Trophoblast cell (in vitro differentiated cells and primary cell): ENCODE measurements at places on chromosomes 7 and 10.

- H3K27ac ChIP-seq: no peak overlapping the region
- no peaks in the 10 kb centered on the region for H3K27me3 ChIP-seq
- no peak for DNase-seq
These were observed 19.6 kb downstream of the AVPI1 start for GRCh38 chr10:97667463-97667862.

- no peak overlapping the region for H3K4me3 ChIP-seq
- peaks cover 2% of the 10 kb centered on the region for H3K27me3 ChIP-seq
- DNase-seq: peak; percentile 72
- no peaks in the 10 kb centered on the region for H3K4me1 ChIP-seq
- H3K27ac ChIP-seq: no peak overlapping the region
- H3K36me3 ChIP-seq: no peaks in the 10 kb centered on the region
These were observed 118.5 kb downstream of the GLRX3 start for GRCh38 chr10:130254662-130255061.

GRCh38 chr7:34596887-34597286 lies 61.1 kb upstream of the NPSR1 start:
- H3K27me3 ChIP-seq: no peaks in the 10 kb centered on the region
- no peaks in the 10 kb centered on the region for H3K36me3 ChIP-seq
- no peak overlapping the region for H3K27ac ChIP-seq
- peak; percentile 59 for DNase-seq

DNA sequence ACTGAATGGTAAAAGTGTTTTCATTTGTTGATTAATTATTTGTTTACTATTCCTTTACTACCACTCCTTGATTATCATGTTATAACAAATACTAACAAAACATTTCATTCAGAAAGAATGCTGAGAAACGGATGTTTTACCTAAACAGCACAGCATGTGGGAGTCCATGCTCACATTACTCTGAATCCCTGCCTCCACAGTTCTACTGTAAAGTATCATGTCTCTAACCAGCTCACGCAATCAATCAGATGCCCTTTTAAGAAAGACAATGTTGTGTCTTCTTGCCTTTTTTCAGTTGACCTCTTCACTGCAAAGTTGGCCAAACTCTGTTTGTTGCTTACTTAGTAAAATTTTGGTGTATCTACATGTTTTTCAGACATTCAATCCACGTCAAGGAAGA lies 232.5 kb upstream of the MDFIC start:
- H3K27me3 ChIP-seq: no peaks in the 10 kb centered on the region
- H3K36me3 ChIP-seq: no peaks in the 10 kb centered on the region
- DNase-seq: no peak

DNA sequence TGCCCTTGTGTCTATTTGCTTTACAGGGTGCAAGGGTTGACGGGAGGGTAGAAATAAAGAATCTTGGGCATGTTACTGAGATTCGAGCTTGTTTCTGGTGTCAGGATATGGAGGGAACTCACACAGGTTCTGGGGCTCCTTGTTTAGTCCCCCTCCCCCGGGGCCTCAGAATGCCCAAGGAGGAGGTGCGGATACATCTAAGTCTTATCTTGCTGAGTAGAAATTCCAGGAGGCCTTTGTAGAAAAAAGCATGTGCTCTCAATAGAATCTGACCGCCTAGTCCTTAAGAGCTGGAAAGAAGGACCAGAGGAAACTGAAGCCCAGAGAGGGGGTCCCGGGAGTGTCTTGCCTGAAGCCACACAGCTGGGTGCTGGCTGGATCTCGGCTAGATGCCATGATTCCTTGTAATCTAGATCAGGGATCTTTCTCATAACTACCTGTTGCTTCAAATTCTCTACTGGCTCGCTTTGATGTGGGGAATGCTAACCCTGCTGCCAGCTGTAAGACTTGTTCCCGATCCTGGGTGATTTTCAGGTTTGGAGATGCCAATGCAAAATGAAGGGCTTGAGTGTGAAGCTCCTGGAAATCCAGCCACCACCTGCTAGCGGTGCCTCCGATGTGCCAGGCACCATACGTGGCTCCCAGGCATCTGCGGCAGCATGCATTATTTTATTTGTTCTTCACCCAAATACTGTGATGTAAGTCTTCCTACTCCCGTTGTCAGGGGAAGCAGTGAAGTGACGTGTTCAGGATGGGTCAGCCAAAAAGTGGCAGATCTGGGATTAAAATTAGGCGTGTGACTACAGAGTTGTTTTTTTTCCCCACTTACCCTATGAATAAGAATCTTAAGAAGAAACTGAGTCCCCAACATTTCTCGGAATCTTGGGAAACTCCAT lies 226.0 kb downstream of the TCF7L2 start:
- peak overlapping the region; percentile 6 for H3K27ac ChIP-seq
- no peaks in the 10 kb centered on the region for H3K36me3 ChIP-seq
- H3K4me1 ChIP-seq: peaks cover 16% of the 10 kb centered on the region
- peak; percentile 76 for DNase-seq
- no peaks in the 10 kb centered on the region for H3K27me3 ChIP-seq

GRCh38 chr10:58704226-58704625 lies 191.6 kb downstream of the BICC1 start:
- no peaks in the 10 kb centered on the region for H3K4me1 ChIP-seq
- no peak overlapping the region for H3K27ac ChIP-seq
- H3K4me3 ChIP-seq: no peak overlapping the region
- DNase-seq: no peak
- H3K27me3 ChIP-seq: no peaks in the 10 kb centered on the region
- no peaks in the 10 kb centered on the region for H3K36me3 ChIP-seq

DNA sequence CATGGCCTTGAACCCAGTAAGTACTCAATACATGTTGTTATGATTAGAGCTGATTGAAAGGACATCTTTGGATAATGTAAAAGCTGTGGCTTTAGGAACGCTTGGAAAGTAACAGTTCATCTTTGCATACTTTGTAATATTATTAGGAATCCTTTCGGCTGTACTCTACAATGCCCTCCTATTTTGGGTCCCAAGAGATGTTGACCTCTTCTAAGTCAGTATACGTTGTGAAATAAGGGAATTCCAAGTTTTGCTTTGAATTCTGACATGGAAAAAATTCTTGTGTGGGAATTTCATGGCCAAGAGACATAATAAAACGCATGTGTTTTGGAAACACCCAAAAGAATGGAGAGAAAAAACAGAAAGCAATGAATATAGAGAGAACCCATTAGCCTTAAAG lies 7.7 kb downstream of the AGR3 start:
- H3K27me3 ChIP-seq: no peaks in the 10 kb centered on the region
- H3K36me3 ChIP-seq: no peaks in the 10 kb centered on the region
- H3K4me1 ChIP-seq: no peaks in the 10 kb centered on the region
- H3K4me3 ChIP-seq: no peak overlapping the region
- no peak for DNase-seq

DNA sequence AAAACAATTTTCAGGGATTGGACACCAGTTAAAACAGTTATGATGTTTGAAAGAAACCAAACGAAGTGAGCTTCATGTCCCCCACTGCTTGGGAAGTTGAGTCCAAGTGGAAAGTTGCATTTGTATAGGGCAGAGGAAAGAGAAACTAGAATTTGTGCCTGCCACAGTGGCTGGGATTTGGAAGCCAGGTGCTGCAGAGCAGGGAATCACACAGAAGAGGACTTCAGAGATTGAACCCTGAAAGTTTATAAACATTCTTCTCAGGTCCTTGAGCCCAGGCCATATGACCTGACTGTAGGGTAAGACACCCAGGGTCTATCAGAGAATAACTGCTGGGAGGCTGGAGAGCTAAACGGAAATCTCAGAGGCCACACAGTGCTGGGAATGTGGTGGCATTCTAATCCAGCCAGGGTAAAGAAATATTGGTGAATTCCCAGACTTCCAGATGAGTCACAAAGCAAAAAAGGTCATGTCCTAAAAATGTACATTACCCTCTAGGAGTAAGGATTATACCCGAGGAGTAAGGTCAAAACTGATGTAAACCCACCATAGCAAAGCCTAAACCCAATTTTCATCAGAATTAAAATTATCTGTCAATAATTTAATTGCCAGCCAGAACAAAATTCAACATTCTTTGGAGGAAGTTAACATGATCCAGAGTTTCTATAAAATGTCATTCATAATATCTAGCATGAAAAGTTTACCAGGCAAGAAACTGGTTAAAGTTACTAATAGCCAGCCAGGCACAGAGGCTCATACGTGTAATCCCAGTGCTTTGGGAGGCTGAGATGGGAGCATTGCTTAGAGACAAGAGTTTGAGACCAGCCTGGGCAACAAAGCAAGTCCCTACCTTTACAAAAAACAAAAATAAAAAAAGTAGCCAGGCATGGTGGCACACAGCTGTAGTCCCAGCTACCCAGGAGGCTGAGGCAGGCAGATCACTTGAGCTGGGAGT lies 31.2 kb downstream of the TOMM7 start:
- DNase-seq: peak; percentile 28
- no peak overlapping the region for H3K4me3 ChIP-seq
- no peaks in the 10 kb centered on the region for H3K36me3 ChIP-seq
- H3K27ac ChIP-seq: no peak overlapping the region

DNA sequence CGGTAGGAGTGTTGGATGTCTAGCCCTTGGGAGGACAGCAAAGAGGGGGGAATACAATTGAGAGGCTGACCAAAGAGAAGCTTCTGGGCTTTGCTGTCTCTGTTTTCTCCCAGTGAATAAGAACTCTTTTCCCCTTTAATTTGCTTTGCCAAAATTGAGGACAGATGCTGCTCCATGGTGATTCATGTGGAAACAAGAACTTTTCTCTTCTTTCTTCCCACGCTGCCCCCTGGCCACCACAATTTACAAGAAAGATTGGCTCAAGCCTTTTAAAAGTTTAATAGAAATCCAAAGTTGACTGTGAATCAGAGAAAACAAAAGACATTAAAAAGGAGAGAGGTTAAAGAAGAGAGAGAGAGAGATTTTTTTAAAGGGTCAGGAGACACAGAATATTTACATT lies 49.0 kb downstream of the PRR15 start:
- peaks cover 9% of the 10 kb centered on the region for H3K4me1 ChIP-seq
- no peak for DNase-seq
- no peak overlapping the region for H3K27ac ChIP-seq
- no peaks in the 10 kb centered on the region for H3K27me3 ChIP-seq
- no peaks in the 10 kb centered on the region for H3K36me3 ChIP-seq

DNA sequence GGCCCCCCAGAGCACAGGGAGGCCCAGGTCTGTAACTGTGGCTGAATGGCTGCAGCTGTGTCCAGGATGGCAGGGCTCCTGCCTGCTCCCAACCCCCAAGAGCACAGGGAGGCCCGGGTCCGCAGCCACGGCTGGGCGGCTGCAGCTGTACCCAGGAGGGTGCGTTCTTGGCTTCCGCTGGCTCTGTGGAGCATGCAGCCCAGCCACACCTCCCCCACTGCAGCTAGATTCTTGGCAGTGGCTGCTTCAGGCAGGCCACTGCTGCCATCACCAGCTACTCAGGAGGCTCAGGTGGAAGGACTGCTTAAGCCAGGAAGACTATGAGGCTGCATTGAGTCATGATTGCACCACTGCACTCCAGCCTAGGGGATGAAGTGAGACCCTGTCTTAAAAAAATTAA lies 27.9 kb downstream of the C7orf25 start:
- H3K4me1 ChIP-seq: no peaks in the 10 kb centered on the region
- no peak overlapping the region for H3K4me3 ChIP-seq
- H3K27me3 ChIP-seq: no peaks in the 10 kb centered on the region
- no peak overlapping the region for H3K27ac ChIP-seq

GRCh38 chr10:30374353-30374752 lies 25.3 kb upstream of the MTPAP start:
- no peaks in the 10 kb centered on the region for H3K36me3 ChIP-seq
- H3K4me1 ChIP-seq: no peaks in the 10 kb centered on the region
- H3K27me3 ChIP-seq: no peaks in the 10 kb centered on the region
- no peak overlapping the region for H3K27ac ChIP-seq
- H3K4me3 ChIP-seq: no peak overlapping the region

GRCh38 chr10:110425684-110426293 lies 71.9 kb upstream of the DUSP5 start:
- no peak overlapping the region for H3K4me3 ChIP-seq
- no peaks in the 10 kb centered on the region for H3K27me3 ChIP-seq
- H3K4me1 ChIP-seq: peaks cover 3% of the 10 kb centered on the region
- H3K27ac ChIP-seq: no peak overlapping the region

GRCh38 chr10:63008491-63008890 lies 124.6 kb upstream of the NRBF2 start:
- no peak overlapping the region for H3K4me3 ChIP-seq
- no peaks in the 10 kb centered on the region for H3K36me3 ChIP-seq
- no peaks in the 10 kb centered on the region for H3K4me1 ChIP-seq
- no peak overlapping the region for H3K27ac ChIP-seq
- H3K27me3 ChIP-seq: no peaks in the 10 kb centered on the region

- no peak overlapping the region for H3K27ac ChIP-seq
- no peaks in the 10 kb centered on the region for H3K27me3 ChIP-seq
- peak; percentile 2 for DNase-seq
These were observed 17.5 kb upstream of the KIF20B start for GRCh38 chr10:89683883-89684282.

GRCh38 chr7:137169282-137169698 lies 174.2 kb downstream of the PTN start:
- H3K27ac ChIP-seq: no peak overlapping the region
- DNase-seq: peak; percentile 73
- no peak overlapping the region for H3K4me3 ChIP-seq
- H3K36me3 ChIP-seq: no peaks in the 10 kb centered on the region
- no peaks in the 10 kb centered on the region for H3K27me3 ChIP-seq
- no peaks in the 10 kb centered on the region for H3K4me1 ChIP-seq

GRCh38 chr10:25896421-25896820 lies 37.6 kb upstream of the MYO3A start:
- H3K36me3 ChIP-seq: no peaks in the 10 kb centered on the region
- DNase-seq: no peak
- no peaks in the 10 kb centered on the region for H3K27me3 ChIP-seq
- no peak overlapping the region for H3K4me3 ChIP-seq

GRCh38 chr7:85464042-85464651 lies 277.3 kb upstream of the SEMA3D start:
- DNase-seq: no peak
- H3K4me3 ChIP-seq: no peak overlapping the region
- H3K36me3 ChIP-seq: no peaks in the 10 kb centered on the region
- H3K4me1 ChIP-seq: no peaks in the 10 kb centered on the region
- H3K27me3 ChIP-seq: no peaks in the 10 kb centered on the region
- no peak overlapping the region for H3K27ac ChIP-seq

DNA sequence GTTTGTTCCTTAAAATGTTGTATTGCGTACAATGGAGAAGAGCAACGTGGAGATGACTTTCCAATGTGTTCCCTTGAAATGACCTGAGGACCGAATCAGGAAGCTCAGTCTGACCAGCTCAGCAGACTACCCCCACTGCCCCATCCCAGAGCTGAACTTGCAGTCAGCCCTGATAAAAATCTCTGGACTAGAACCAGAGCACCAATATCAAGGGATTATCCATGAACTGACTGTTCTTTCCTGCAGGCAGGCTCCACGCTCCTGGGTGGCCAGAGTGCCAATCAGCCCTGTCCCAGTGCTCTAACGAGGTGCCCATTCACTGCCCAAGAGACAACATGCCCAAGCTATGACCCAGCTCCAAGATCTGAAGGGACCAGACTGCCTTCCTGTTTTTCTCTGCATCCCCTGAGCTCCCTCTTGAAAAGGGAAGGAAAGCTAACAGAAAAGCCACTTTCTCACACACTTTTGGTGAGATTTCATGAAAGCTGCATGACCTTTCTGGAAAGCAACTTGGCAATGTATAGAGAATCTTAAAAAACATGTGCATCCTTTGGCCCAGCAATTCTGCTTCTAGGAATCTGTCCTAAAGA lies 130.2 kb downstream of the KCNMA1 start:
- H3K27ac ChIP-seq: peak overlapping the region; percentile 75
- DNase-seq: no peak
- no peaks in the 10 kb centered on the region for H3K36me3 ChIP-seq
- peaks cover 28% of the 10 kb centered on the region for H3K4me1 ChIP-seq
- no peak overlapping the region for H3K4me3 ChIP-seq
